SW480 (cell line): ENCODE measurements at places on chromosomes 1 and 21.
A peak's percentile ranks its signal among the peaks of the same experiment; 100 is the strongest.

GRCh38 chr1:92989936-92990583, 28.8 kb upstream of the DIPK1A start:
- no peak for DNase-seq

DNA sequence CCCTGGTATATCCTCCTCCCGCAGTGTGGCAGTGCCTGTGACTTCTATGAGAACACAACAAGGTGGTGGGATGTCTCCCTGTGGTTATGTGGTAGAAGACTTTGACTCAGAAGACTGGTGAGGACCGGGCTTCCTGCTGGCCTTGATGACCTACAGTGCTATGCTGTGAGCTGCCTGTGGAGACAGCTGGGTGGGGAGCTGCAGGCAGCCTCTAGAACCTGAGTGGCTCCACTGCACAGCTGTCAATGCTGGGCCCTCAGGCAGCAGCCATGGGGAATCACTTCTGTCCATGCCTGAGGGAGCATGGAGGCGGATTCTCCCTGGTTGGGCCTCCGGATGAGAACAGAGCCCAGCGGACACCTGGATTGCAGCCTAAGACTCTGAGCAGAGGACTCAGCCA, 14.9 kb downstream of the SLC1A7 start:
- DNase-seq = no peak

DNA sequence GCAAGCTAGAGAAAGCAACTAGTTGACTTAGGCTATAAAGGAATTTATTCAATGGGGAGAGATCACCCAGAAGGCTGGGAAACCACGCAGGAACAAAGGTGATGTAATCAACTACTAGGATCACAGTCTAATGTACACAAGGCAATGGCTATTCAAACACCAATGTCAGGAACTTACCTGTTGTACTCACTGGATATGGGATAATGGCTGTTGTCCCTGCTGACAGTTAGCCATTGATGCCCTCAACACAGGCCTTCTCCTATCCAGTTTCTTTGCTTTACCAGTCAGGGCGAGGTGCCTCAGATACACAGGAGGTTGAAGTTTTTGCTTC, 32.3 kb downstream of the C21orf91 start:
- no peak for DNase-seq

- DNase-seq = no peak
Observed at GRCh38 chr1:37549341-37549740, 4.8 kb downstream of the SNIP1 start.

- DNase-seq = peak; percentile 30
Observed at GRCh38 chr1:37477198-37477931, 3.0 kb downstream of the ZC3H12A start.

DNA sequence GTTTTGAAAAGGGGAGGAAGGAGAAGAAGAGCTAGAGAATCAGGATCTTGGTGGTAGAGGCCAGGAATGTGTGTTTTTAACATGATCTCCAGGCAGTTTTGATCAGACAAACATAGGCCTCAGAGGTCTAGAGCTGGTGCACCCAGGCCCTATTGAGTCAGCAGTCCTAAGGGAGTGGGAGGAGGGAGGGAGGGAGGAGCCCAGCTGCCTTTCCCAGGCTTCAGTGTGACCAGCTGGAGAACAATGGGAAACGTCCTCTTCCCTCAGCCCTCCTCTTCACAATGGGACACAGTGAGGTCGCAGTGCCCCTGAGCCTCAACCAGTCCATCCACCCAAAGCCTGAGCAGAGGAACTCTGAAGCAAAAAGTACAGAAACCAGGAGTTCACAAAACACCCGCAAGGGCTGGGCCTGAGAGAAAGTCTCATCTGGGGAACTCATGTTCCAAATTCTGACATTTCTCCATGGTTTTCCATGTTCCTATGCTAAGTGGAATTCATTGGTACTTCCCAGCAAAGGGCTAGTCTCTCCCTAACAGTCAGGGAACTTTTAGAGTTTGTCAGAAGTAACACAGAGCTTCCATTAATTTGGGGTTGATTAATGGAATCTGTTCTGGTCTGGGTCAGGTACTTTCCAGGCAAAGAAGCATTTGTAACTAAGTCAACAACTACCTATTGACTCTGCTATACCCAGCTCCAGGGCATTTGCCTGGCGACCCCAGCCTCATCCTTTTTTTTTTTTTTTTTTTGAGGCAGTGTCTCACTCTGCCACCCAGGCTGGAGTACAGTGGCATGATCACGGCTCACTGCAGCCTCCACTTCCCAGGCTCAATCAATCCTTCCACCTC, 37.5 kb downstream of the ELAPOR1 start:
- peak; percentile 46 for DNase-seq

- no peak for DNase-seq
Observed at GRCh38 chr1:26029864-26030481, 8.4 kb downstream of the EXTL1 start.

DNA sequence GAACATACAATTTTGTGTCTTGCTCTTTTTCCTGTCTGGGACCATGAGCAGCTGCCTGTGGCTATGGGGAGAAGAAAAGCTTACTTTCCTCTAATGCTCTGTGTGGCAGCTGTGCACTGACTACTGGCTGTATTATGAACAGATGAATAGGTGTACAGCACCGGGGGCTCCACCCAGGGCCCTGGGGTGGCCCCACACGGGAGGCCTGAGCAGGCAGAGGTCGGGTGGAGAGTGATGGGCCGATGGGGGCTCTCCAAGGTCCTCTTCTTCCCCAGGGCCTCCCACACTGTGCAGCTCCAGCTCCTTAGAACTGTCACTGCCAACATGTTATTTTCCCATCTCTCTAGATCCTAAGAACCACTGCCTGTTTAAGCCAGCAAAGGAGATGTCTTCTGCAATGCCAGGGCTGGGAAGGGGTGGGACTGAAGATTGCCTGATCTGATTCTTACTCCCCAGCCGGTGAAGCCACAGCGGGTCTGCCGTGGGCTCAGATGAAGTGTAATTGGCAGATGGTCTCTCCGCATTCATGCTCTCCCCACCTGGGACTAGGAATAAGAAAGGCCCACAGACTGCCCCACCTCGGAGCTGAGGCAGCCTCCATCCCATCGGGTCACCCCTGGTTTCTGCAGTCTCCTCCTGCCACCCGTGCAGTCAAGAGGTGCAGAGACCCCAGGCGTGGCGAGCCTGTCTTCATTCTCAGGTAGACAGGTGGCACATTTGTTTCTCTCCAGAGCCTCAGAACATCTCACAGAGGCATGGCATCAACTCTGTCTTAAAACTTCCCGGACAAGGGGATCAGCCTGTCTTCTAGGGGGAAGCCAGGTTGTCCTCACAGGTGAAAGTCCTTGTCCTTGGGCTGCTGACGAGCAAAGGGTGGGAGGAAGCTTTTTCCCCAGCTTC, 186.5 kb upstream of the GALNT2 start:
- no peak for DNase-seq

DNA sequence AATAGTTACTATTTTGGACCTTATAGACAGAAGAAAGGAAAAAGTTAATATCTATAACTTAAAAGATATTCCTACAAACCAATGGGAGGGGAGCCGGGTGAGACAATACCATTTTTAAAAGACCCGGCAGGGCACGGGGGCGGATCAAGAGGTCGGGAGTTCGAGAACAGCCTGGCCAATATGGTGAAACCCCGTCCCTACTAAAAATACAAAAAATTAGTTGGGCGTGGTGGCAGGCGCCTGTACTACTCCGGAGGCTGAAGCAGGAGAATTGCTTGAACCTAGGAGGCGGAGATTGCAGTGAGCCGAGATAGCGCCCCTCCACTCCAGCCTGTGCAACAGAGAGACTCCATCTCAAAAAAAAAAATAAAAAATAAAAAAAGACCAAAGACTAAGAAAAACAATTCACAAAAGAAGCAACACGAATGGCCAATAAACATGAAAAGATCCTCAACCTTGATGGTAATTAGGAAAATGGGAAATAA, 1.2 kb upstream of the PSMB2 start:
- DNase-seq = no peak

DNA sequence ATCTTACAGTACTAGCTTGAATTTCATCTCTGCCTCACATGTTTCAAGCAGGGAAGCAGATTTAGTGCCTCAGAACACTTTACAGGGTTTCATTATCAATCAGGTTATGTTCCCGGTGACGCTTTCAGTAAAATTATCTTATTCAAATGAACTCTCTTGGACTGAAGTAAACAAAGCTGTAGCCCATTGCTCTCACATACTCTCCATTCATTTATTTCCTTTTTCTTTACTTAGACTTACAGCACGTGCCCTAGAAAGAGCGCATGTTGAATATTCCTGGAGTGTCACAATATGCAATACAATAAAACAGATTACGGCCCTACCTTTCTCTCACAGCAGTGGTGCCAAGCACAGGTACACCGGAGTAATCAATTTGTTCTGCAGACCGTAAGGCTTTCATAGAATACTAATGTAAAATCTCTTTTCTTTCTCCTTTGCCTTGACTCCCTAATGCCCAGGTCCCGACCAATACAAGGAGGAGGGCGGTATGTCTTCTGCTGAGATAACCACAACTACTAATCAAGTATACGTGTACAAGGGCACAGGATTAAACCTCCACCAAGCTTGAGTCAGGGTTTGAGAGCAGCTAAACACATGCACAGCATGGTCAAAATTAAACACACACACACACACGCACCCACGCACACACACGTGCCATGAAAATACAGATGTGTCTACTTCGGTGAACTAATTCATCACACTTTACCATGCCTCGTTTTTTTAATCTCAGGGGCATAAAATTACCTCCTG, 62.8 kb downstream of the NRIP1 start:
- DNase-seq = no peak

DNA sequence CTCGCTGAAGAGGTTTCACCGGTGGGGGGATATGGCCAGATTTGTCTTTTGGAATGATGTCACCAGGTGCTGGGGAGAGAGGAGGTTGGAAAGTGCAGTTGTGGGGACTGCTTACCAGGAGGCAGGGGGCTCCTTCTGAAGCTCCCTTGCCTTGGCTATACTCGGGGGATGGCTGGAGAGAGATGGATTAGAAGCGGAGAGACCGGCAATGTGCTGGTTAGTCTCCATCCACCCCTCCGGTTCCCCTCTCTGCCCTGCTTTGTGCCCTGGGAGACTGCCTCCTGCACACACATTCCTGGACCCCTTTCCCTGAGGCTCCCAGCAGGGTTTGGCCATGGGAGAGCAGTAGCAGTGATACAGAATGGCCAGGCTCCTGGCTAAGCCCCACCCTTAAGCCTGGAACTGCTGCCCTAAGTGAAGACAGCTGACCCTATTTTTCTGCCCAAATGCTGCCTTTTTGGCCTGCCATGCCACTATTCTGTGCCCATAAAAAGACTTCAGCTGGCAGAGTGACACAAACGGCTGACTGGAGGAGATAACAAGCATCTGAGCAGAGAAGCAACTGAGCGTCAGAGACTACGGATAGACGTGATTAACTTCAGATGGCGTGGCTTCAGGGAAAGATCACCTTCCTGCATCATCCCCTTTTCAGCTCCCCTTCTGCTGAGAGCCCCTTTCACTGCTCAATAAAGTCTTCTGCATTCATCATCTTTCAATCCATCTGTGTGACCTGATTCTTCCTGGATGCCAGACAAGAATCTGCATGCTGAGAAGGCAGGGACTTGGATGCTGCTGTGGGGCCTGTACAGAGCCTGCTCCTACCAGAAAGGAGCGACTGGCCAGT, 14.5 kb upstream of the VPS13D start:
- DNase-seq = no peak

DNA sequence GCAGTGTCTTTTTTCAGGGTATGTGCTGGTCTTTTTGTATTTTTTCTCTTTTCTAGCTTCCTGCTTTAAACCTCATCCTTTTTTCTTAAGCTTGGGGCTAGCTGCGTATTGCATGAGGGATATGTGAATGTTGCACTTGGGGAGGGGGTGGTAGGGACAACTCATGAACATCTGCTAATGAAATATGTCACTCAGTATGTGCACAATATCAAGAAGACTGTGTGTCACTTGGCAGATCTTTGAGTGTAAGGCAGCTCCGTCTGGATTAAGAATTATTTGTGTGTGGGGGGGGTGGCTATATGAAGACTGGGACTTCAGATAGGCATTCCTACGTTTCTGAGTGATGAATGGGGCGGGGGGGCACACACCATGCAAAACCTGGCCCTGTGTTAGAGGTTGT, 170.4 kb upstream of the CACNA1E start:
- no peak for DNase-seq

- DNase-seq = peak; percentile 33
Observed at GRCh38 chr21:39020751-39021477, 162.3 kb downstream of the PSMG1 start.

GRCh38 chr1:38152351-38153065, 105.9 kb upstream of the POU3F1 start:
- peak; percentile 77 for DNase-seq

GRCh38 chr1:42214447-42214871, 49.9 kb upstream of the GUCA2A start:
- no peak for DNase-seq

DNA sequence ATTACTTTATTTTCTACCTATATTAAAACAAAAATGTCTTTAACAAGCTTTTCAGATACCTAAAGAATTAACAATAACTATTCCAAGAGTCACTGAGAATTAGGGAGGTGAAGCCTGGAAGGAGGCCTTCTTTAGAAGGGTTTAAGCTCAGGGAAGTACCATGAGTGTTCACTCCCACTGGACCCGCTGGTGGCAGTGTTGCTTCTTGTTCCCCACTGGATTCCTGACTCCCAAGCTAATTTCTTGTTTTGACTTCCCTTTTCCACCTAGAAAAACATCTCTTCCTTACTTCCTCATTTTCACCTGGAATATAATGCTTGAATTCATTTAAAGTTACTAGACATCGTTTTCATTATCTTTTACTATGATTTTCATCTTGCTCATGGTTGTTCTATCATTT, 264.2 kb downstream of the HMCN1 start:
- no peak for DNase-seq

DNA sequence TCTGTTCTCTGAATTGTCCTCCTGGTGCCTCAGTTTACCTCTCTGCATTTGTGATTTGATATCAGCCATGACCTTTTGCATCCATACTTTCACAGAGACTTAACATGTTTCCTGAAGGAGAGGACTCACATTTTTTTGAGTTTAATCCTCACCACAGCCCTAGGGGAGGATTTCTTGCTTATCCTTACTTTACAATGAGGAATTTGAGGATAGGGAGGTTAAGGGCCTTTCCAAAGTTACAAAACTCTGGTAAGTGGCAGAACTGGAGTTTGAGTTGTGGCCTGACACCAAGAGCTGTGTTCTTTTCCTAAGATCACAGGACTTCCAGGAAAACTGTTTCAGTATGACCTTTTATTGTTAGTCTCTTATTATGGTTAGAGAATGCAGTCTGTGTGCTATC, 34.2 kb downstream of the TNFRSF8 start:
- DNase-seq = no peak

GRCh38 chr1:29732453-29732852, 496.1 kb downstream of the PTPRU start:
- no peak for DNase-seq

DNA sequence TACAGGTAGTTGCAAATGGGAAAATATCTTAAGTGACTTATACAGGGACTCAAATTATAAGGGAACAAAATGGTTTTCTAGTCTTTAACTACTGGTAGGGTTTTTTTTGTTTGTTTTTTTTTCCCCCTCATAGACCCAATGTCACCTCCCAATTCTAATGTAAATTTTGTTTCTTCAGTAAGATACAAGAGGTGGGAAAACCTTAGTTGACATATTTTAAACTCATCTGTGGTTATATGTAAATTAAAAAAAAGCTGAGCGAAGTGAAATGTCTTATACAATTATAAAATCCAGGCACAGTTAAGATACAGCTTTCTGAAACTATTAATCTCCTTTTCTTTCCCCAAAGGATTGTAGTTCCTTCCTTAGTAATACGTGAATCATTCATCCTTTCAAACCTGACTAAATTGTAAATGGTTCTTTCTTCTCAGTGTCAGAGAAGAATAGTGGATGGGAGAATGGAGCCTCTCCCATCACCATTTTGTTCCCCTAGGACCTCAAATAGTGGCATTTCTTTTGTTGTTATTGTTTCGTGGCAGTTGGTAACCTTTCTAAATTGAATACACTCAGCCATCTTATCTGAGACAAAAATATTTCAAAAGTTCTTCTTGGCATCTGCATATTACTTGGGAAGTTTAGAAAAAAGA, 11.2 kb downstream of the TSEN15 start:
- no peak for DNase-seq
